ENCODE measurements at places on chromosomes 1 and 21. TPM values are rescaled to one million over a fixed set of nuclear protein-coding genes. Genes with fewer than 3 reads are reported as not detected.

NUP210L gene
- total RNA-seq = 0.08 TPM

DNA sequence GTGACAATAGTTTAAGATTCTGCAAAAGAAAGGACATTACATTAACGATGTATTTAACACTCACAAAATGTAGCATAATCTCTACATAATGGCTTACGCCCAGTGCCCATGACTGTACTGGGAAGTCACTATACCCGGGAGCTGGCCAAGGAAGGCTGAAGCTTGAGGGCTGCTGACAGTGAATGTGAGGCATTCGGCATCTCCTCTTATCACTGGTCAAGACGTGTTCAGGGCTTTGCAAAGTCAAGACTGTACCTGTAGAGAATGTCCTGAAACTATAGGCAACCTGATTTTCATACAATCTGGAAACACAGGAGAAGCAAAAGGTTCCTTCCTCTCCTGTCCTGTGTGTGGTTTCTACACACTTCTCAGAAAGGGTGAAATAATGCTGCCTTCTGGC is 12.7 kb upstream of the IFNGR2 start:
- peaks cover 2% of the 10 kb centered on the region for H3K4me1 ChIP-seq
- H3K36me3 ChIP-seq = no peaks in the 10 kb centered on the region
- peaks cover 72% of the 10 kb centered on the region for H3K27me3 ChIP-seq
- no peak for DNase-seq
- no peak overlapping the region for H3K27ac ChIP-seq

MGST3 gene
- 70.3 TPM for total RNA-seq

- H3K27ac ChIP-seq = no peak overlapping the region
- DNase-seq = no peak
- H3K4me3 ChIP-seq = no peak overlapping the region
- H3K4me1 ChIP-seq = no peaks in the 10 kb centered on the region
- H3K36me3 ChIP-seq = no peaks in the 10 kb centered on the region
Observed at GRCh38 chr1:19037659-19038058, 81.2 kb upstream of the IFFO2 start.

GRCh38 chr1:205715628-205716027 is 34.4 kb downstream of the NUCKS1 start:
- no peak overlapping the region for H3K27ac ChIP-seq
- H3K4me1 ChIP-seq = peaks cover 32% of the 10 kb centered on the region
- no peak overlapping the region for H3K4me3 ChIP-seq
- no peaks in the 10 kb centered on the region for H3K27me3 ChIP-seq

C1orf226 gene
- total RNA-seq = not detected

GRCh38 chr1:25355841-25356395 is 17.8 kb downstream of the TMEM50A start:
- no peaks in the 10 kb centered on the region for H3K27me3 ChIP-seq
- H3K36me3 ChIP-seq = peaks cover 68% of the 10 kb centered on the region
- H3K4me1 ChIP-seq = peaks cover 48% of the 10 kb centered on the region
- peak overlapping the region; percentile 18 for H3K4me3 ChIP-seq

DNA sequence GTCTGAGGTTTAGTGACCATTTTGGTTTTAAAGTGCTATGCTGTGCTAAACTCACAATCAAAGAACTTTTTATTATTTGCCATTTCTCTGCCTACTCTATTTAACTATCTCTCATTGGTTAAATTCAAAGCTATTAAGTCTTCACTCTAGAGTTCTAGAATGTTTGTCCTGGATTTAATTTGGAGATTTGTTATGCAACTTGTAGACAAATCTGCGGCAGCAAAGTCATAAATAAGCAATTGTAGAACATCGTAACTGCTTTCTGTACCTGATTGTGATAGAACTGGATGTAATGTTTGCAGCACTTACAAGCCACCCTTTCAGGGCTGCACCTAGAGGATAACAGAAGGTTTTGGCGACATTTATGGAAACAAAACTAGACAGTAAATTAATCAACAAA is 566.5 kb upstream of the ADGRL2 start:
- no peak overlapping the region for H3K4me3 ChIP-seq
- no peak overlapping the region for H3K27ac ChIP-seq
- H3K36me3 ChIP-seq = no peaks in the 10 kb centered on the region
- DNase-seq = no peak
- H3K4me1 ChIP-seq = no peaks in the 10 kb centered on the region
- H3K27me3 ChIP-seq = no peaks in the 10 kb centered on the region

DNA sequence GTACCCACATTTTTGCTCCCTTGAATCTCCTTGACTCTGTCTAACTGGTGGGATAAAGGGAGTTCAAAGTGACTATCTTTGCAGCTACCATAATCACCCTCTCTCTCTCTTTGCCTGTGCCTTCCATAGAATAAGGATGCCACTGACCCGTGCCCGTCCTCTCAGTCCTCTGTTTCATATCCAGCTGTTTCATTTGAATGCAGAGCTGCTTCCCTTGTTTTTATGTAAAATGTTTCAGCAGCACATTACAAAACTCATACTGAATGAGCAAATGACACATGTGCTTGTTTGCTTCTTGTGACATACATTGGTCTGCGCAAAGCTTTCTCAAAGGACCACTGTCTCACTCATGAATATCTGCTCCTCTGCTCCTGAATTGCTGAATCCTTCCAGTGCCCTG is 38.4 kb downstream of the CDC42 start:
- no peaks in the 10 kb centered on the region for H3K27me3 ChIP-seq
- peak overlapping the region; percentile 29 for H3K4me3 ChIP-seq
- H3K36me3 ChIP-seq = peaks cover 83% of the 10 kb centered on the region
- H3K27ac ChIP-seq = peak overlapping the region; percentile 79
- H3K4me1 ChIP-seq = peaks cover 87% of the 10 kb centered on the region
- no peak for DNase-seq

- no peak overlapping the region for H3K4me3 ChIP-seq
- H3K4me1 ChIP-seq = no peaks in the 10 kb centered on the region
- H3K27ac ChIP-seq = no peak overlapping the region
- DNase-seq = no peak
- no peaks in the 10 kb centered on the region for H3K36me3 ChIP-seq
- H3K27me3 ChIP-seq = peaks cover 8% of the 10 kb centered on the region
Observed at GRCh38 chr1:16115468-16115983, 40.3 kb downstream of the EPHA2 start.

- H3K27ac ChIP-seq = no peak overlapping the region
- H3K27me3 ChIP-seq = no peaks in the 10 kb centered on the region
- no peaks in the 10 kb centered on the region for H3K4me1 ChIP-seq
- H3K36me3 ChIP-seq = no peaks in the 10 kb centered on the region
- no peak for DNase-seq
Observed at GRCh38 chr1:171128463-171128862, 37.8 kb downstream of the FMO3 start.

DNA sequence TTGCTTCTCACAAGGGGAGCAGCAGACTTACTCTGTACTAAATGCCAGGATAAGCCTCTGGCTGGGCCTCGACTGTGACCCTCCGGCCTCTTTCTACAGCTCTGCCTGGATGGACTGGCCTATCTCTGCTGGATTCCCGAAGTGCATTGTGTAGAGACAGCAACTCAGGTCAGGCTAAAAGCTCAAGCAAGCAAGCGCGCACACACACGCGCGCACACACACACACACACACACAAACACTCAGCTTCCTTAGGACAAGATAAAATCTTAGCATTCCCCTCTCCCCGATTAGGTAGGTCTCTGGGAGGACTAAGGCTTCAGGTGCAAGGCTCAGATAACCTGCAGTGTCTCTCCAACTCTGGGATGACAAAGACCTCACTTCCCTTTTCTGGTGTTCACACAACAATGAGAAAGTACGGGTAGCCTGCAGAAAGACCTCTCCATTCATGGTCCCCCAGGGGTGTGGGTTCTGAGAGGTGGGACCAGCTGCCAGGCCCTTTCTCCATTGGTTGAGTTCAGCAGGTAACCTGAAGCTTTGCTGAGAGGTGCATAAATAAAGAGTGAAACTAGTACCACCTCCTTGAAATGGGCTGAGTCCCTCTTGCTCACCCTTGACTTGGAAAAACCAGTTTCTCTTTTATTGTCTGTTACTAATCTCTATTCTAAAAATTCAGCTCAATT is 155.1 kb upstream of the CAMK1G start:
- H3K27me3 ChIP-seq = peaks cover 7% of the 10 kb centered on the region
- no peak overlapping the region for H3K4me3 ChIP-seq
- H3K36me3 ChIP-seq = no peaks in the 10 kb centered on the region
- no peak for DNase-seq
- H3K27ac ChIP-seq = no peak overlapping the region

GRCh38 chr1:227777646-227778045 is 37.8 kb upstream of the PRSS38 start:
- H3K4me1 ChIP-seq = peaks cover 37% of the 10 kb centered on the region
- H3K27me3 ChIP-seq = no peaks in the 10 kb centered on the region
- DNase-seq = no peak
- H3K36me3 ChIP-seq = peaks cover 25% of the 10 kb centered on the region
- H3K27ac ChIP-seq = no peak overlapping the region

HCN3 gene
- total RNA-seq = 4.9 TPM

Measured in activated CD4-positive, alpha-beta memory T cell treated with anti-CD3 and anti-CD28 coated beads, Interleukin-2, amount 10 ng/mL, durations not matched to agents 7 days and 5 days (primary cell).